ENCODE measurements at places on chromosomes 12 and 14.

GRCh38 chr14:26104717-26105116 lies 493.1 kb downstream of the NOVA1 start:
- DNase-seq, result no peak

DNA sequence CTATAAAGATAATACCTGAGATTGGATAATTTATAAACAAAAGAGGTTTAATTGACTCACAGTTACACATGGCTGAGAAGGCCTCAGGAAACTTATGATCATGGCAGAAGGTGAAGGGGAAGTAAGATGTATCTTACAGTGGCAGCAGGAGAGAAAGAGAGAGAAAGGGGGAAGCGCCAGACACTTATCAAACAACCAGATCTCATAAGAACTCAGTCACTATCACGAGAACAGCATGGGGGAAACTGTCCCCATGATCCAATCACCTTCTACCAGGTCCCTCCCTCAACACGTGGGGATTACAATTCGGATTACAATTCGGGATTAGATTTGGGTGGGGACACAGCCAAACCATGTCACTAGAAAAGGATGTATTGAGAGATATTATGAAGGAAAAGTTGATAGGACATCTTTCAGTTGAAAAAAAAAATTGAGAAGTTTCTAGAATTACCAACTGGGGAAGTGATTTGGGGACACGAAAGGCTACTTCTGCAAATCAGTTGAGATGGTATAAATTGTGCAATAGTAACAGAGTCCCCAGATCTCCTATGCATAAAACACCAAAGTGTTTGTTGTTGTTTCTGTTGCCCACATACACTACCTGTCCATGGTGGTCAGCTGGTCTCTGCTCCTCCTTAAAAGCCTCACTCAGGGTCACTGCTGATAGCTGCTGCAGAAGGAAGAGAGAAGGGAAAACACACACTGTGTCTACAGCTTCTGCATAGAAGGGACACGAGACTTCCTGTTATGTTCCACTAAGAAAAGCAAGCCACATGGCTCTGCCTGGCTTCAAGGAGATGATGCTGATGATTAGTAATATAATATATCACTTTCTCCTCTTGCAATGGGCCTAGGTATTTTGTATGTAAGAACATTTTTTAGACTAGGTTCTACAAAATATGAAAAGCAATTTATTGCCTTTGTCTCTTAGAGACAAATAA lies 465.5 kb downstream of the PDZRN4 start:
- no peak for DNase-seq

DNA sequence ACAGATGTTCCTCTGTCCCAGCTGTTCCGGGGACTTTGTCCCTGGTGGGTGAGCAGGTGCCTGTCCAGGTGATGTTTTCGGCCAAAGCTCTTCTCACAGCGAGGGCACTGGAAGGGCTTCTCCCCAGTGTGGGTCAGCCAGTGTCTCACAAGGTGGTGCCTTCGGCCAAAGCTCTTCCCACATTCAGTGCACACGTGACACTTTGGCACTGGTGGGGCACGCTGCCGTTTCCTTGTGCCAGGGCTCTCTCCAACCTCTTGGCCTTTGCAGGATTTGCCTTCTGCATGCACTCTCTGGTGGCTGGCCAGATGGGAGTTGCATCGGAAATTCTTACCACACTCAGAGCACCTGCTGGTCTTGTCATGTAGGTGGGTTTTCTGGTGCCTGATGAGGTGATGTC lies 7.7 kb downstream of the ZNF641 start:
- DNase-seq, result no peak

DNA sequence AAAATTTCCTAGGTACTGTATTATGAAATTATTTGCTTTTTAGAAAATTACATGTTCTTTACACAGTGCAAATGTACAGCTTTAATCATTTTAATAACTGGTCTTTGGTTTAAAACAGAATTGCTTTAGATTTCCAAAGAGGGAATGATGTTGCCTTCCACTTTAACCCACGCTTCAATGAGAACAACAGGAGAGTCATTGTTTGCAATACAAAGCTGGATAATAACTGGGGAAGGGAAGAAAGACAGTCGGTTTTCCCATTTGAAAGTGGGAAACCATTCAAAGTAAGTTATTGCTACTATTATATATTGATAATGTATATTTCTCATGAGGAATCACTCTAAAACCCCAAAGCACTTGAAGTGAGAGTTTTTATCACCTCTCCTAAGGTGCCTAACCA lies 13.4 kb downstream of the LGALS3 start:
- DNase-seq, result peak; percentile 75

- DNase-seq, result no peak
Measured at GRCh38 chr12:100793182-100793581, 1.4 kb upstream of the ANO4 start.

DNA sequence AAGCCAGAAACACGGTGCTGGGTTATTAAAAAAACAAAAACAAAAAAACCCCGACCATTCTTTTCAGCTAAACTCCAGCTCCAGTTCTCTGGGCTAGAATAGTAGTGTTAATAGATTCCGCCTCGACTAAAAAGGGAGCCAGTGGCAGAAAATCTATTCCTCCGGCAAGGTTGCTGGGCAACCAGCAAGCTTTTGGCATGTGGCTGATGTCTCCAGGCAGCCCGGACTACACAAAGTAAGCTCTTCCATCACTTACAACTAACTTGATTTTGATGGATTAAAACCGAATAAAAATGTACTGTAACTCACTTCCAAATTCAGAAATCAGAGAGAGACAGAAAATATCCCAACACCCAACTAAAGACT lies 126.4 kb upstream of the FOXN3 start:
- DNase-seq, result no peak

GRCh38 chr12:49950273-49951251 lies at the start of gene AQP2:
AQP2 (plus strand) TSS chr12:49950737; CDS start chr12:49950831, 94 bp downstream.
- DNase-seq, result no peak

- DNase-seq, result no peak
Measured at GRCh38 chr14:100058777-100059437, 6.3 kb upstream of the EVL start.

GRCh38 chr12:6462234-6462995 lies 8.1 kb downstream of the VAMP1 start:
- DNase-seq, result no peak

DNA sequence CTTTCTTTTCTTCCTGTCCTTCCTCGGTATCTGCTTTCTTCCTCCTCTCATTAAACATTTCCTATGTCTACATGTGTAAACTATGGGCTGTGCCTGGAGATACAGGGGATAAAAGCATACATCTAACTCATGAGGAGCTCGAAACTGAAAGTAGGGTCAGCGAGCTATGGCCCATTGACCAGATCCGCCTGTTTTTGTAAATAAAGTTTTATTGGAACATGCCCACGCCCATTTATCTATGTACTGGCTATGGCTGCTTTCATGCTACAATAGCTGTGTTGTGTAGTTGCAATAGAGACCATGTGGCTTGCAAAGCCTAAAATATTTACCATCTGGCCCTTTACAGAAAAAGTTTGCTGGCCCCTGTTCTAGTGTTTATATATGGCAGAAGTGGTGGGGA lies 500.8 kb upstream of the GARIN6 start:
- no peak for DNase-seq

GRCh38 chr12:127233016-127233415 lies 1034.0 kb upstream of the TMEM132C start:
- DNase-seq, result no peak

- DNase-seq, result no peak
Measured at GRCh38 chr12:14278294-14278953, 87.1 kb upstream of the ATF7IP start.

GRCh38 chr12:57459750-57460467 lies at the start of gene GLI1:
GLI1 (plus strand) TSS chr12:57459785; CDS start chr12:57463692, 3,907 bp downstream.
- DNase-seq, result no peak

DNA sequence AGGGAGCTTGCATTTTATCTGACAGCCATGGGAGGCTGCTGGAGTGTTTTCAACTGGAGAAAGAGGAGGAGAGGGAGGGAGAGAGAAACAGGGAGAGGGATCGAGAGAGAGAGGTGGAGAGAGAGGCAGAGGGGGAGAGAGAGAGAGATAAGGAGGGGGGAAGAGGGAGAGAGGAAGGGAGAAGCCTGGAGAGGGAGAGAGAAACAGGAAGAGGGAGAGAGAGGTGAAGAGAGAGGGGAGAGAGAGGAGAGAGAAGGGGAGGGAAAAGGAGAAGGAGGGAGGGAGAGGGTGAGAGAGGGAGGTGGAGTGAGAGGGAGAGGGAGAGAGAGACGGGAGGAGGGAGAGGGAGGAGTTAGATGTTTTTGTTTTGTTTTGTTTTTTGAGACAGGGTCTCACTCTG lies 45.6 kb downstream of the DNAH10 start:
- DNase-seq, result no peak

Measured in NCI-H2227 treated with DMSO at 0.1 percent for 48 hours (cell line).